Stimulated activated CD4-positive, alpha-beta T cell treated with anti-CD3 and anti-CD28 coated beads, Interleukin-4, amount 100 ng/mL, for 24 hours (primary cell): ENCODE measurements at places on chromosomes 7 and 10.
A peak's percentile ranks its signal among the peaks of the same experiment; 100 is the strongest.

DNA sequence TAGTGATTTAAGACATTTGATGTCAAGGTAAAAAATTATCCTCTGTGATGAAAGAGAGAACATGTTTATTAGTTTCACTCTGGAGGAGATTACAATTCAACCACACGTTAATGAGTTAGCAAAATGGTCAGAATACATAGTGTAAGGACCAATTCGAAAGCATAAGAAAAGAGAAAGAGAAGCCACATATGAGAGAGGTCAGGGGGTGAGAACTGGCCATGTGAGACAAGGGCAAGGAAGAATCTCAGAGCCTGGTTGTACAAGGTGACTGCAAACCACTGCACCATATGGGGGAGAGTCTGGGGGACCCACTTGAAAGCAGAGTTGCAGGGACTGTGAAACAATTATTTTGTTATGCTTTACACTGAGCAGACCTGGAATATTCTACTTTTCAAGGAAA is 27.7 kb upstream of the BET1 start:
- no peak for DNase-seq

- no peak for DNase-seq
Measured at GRCh38 chr7:112023786-112024185, 182.4 kb downstream of the DOCK4 start.

GRCh38 chr7:129789652-129790051 is 163.1 kb downstream of the UBE2H start:
- no peak for DNase-seq

DNA sequence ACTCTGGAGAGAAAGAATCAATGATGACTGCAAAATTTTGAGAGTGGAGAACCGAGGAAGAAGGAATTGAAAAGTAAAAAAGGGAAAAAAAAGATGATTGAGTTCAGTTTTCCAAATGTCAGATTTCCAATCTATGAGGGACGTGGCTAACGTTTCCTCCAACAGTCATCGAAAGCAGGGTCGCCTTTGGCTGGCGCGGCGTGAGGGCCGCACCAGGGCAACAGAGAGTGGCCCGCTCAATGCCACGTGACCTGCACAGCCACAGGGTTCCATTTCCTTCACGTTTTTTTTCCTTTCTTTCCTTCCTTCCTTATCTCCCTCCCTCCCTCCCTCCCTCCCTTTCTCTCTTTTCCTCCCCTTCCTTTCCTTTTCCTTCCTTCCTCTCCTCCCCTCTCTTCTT is 101.9 kb downstream of the WDR37 start:
- DNase-seq = no peak

DNA sequence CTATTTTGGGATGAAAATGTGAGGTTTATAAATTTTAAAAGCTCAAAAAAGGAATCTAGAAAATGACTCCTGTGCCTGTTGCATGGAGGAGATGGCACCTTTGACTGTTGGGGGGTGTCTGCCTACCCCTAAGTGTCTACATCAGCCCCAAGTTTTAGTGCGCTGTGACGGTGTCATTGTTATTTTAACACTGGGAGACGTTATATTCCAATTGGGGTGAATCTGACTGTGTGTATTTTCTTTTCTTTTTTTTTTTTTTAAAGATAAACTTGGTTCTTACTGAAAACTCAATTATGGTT is 517 bp downstream of the SRGN start:
- DNase-seq = peak; percentile 35
